ENCODE measurements at places on chromosomes 13 and 19.

DNA sequence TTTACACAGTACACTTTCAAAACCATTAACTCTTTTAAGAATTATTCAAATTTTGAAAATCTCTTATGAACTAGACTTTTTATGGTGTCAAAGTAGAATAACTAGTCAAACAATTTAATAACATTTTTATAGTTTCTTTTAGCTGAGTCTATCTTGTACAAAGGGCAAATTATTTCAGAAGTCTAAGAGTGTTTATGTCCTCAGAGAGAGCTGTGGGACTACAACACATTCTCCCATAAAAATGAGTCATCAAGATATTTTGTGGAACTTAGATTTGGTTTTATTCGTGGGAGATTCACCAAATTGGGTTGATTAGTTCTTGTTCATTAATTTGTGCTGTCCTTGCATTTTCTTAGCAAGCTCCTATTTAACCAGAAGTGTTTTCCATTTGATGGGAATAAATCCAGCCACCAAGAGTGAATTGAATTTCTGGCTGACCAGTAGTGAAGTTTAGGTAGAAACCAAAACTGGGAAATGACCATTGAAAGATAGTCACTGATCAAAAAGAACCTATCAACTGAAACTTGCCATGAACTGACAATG, 291.0 kb downstream of the DLEU7 start:
- no peak for DNase-seq

DNA sequence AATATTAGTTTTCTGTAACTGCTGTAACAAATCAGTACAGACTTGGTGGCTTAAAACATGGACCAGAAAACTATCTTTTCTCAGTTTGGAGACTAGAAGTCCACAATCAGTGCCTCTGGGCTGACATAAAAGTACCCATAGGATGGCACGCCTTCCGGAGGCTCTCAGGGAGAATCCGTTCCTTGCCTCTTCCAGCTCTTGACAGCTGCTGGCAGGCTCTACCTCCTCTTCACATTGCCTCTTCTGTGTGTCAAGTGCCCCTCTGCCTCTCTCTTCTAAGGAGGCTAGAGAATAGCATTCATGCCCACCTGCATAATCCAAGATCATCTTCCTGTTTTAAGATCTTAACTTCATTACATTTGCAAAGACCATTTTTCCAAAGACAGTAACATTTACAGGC, 1194.2 kb downstream of the EFNB2 start:
- DNase-seq: no peak

GRCh38 chr13:30803749-30804148, 68.4 kb downstream of the ALOX5AP start:
- DNase-seq: no peak

DNA sequence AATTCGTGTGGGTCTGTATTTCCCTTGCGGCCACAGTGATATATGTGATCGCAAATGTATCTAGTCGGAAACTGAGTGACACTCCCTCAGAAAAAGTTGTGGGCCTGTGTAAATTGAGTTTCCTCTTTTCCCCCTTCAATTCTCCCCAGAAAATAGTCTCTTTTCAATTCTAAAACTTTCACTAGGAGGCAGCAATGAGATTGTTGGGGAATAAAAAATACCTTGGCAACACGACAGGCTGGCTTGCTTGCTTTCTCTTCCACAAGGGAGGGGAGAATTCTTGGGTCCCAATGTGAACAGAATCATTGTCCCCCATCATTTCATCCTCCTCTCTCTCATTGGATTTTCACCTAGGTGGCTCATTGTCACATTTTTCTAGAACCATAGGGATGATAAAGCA, 3.7 kb upstream of the SOX21 start:
- no peak for DNase-seq

GRCh38 chr19:56110515-56111448, 10.3 kb downstream of the ZNF787 start:
- no peak for DNase-seq

All from muscle of arm (tissue), 14 donors.